ENCODE measurements at places on chromosomes 7 and 10.

DNA sequence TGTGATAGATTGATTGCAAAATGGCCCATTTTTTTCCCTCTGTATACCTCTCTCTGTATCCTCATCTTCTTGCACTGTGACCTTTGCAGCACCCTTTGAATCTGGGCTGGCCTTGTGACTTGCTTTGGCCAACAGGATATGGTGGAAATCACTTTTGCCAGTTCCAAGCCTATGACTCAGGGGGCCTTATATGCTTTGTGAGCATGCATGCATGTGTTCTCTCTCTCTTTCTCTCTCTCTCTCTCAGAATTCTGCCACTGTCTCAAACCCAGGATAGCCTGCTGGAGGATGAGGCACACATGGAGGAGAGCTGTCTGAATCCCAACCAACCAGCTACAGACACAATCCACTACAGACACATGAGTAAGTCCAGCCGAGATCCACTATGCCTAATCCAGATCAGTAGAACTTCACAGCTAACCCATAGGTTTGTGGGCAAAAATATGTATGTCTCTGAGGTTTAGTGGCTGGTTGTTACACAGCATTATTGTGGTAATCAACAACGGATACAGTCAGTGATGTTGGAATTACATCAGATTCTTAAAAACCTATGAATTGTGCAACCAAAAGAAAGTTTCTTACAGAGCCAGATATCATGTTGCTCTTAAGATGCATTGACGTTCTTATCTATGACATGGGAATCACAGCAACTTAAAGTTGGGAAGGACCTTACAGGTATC, 41.8 kb upstream of the ABCB4 start:
- no peak for DNase-seq

- DNase-seq: no peak
These were observed 15.0 kb downstream of the NOD1 start for GRCh38 chr7:30463405-30464145.

DNA sequence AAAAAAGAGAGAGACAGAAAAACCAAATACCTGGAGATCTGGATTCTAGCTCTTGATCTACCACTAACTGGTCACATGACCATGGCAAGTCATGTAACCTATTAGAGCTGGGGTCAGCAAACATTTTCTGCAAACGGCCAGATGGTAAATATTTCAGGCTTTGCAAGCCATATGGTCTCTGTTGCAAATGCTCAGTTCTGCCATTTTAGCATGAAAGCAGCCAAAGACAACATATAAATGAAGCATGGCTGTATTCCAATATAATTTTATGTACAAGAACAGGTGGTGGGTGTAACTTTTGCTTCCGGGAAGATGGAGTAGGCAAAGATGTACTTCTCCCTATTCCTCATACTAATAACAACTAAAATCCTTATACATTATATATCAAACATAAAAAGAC, 6.7 kb downstream of the FRA10AC1 start:
- DNase-seq: no peak

GRCh38 chr7:16697507-16698199, 51.7 kb downstream of the BZW2 start:
- DNase-seq: peak; percentile 53

GRCh38 chr7:16396766-16397500, 24.4 kb downstream of the CRPPA start:
- DNase-seq: no peak

DNA sequence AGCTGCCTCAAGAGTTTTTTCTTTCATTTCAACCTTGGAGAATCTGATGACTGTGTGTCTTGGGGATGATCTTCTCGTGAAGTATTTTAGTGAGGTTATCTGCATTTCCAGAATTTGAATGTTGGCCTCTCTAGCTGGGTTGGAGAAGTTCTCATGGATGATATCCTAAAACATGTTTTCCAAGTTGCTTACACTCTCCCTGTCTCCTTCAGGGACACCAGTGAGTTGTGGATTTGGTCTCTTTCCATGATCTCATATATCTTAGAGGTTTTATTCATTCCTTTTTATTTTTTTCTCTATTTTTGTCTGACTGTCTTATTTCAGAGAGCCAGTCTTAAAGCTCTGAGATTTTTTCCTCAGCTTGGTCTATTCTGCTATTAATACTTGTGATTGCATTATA, 282.3 kb upstream of the CSTF2T start:
- DNase-seq: no peak

DNA sequence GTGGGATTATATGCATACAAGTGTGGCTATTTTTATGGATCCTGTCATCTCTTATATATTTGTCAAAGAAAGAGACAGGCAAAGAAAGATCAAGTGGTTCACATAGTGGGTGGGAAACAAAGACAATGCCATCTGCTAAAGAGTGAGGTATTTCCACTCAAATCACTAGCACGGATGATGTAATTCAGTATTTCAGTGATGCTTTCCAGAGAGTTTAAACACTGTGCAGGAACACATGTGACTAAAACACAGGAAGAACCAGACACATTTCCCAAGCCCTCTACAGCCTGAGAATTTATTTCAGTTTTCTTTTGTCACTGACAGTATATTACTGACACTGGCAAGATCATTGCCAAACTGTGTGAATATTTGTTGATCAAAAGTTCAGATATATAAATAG, 885.7 kb upstream of the CELF2 start:
- no peak for DNase-seq

- DNase-seq: no peak
These were observed 356.3 kb downstream of the DNAJB6 start for GRCh38 chr7:157693071-157693520.

DNA sequence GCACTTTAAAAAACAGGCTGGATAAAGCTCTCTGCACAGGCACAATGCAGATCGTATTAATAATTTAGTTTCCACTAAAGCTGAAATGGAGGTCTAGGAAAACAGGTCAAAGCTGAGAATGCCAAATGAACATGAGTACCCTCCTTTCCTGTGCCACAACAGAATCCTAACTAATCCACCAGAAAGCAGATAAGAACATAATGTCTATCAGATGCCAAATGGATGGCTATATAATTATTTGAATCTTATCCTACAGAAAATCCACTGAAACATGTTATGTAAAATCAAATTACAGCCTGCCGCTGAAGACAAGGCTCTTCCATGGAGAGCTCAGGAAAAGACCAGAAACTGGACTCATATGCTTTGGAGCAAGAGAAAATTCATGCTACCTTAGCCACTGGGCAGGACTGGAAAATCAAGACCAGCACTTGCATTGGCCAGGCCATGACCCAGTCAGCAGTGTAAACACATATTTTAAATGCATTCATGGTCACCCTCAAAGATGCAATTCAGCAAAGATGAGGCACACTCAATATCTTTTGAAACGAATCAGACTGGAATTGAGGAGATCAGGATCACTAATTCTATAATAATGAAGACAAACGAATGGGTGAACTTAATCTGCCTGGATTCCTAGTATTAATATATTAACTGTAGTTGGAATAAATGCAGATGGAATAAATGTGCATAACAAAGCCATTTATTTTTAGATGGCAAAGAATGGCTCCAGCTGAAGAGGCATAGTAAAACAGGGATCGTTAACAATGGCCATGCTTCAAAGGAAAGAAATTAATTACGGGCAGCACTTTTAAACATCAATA, 13.2 kb downstream of the ANK3 start:
- DNase-seq: no peak

GRCh38 chr7:122532406-122533269, 166.3 kb downstream of the RNF133 start:
- no peak for DNase-seq

GRCh38 chr7:46390042-46390441, 469.0 kb upstream of the IGFBP3 start:
- DNase-seq: no peak

DNA sequence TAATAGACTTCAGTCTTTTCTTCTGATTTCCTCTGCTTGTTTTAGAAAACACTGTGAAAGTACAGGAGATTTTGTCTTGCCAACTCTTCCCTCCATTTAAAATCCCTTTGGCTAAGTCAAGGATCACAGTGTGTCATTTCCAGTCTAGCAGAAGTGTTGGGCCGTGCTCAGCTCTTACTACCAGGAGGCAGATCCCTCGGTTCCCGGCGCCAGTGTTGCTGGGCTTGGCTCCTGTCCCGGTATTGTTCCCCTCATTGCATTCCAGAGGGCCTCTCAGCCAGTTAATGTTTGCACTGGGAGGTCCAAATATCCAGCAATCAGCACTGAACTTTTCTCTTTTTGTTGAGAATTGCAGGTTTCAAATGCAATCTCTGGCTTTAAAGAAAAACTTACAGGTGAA, 612.1 kb upstream of the MGMT start:
- no peak for DNase-seq
